ENCODE measurements at places on chromosomes 13 and 19.

GRCh38 chr19:49635530-49636232 is 4.3 kb downstream of the RRAS start:
- DNase-seq, result no peak

GRCh38 chr19:46209051-46209450 is 20.5 kb upstream of the IGFL1 start:
- no peak for DNase-seq

GRCh38 chr19:42378225-42379215 is 11.6 kb downstream of the CNFN start:
- DNase-seq, result no peak

GRCh38 chr19:47450478-47450877 is 21.2 kb downstream of the SLC8A2 start:
- no peak for DNase-seq

GRCh38 chr13:65865206-65865605 is 1364.9 kb downstream of the PCDH9 start:
- DNase-seq, result no peak

DNA sequence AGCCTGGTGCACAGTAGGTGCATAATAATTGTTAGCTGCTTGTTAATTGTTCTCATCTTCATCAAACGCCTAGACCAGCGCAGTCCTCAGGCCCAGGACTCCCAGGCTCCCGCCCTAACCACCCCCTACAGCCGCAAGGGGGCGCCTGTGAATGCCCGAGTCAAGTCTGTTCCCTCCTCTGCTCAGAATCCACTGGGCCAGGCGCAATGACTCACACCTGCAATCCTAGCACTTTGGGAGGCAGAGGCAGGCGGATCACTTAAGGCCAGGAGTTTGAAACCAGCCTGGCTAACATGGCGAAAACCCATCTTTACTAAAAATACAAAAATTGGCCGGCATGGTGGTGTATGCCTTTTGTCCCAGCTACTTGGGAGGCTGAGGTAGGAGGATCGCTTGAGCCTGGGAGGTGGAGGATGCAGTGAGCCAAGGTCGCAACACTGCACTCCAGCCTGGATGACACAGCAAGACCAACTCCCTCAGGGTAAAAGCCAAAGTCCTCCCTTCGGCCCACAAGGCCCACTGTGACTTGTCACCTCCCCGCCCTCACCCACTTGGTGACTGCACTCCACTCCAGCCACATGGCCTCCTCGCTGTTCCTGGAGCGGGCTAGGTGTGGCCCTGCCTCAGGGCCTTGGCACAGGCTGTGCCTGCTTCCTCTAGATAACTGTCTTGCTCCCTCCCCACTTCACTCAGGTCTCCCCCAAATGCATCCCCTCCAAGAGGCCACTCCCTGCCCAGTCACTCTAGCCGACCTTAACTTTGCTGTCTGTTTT is 9.1 kb downstream of the ZNF653 start:
- DNase-seq, result peak; percentile 78

GRCh38 chr13:99258210-99258860 is at the start of gene GPR18:
Gene GPR18 (minus strand): TSS chr13:99258379. CDS start chr13:99255872, 2,507 bp downstream.
- DNase-seq, result peak; percentile 7

DNA sequence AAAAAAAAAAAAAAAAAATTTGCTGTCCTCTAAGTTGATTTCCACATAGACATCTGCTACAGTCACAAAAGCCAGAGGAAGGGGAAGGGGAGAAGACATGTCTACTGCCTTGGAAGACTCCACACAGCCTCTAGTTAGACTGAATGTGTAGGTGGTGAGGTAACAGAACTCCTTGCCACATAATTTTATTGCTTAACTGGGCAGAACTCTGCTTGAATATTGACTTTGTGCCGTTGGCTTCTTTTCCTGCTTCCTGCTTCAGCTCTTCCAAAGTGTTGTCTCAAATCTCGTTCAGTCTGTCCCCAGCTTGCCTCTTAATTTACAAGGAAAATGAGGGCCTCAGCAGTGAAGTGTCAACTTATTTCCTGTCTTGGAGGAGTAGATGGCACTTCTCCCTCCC is 37.1 kb downstream of the ESD start:
- DNase-seq, result no peak

DNA sequence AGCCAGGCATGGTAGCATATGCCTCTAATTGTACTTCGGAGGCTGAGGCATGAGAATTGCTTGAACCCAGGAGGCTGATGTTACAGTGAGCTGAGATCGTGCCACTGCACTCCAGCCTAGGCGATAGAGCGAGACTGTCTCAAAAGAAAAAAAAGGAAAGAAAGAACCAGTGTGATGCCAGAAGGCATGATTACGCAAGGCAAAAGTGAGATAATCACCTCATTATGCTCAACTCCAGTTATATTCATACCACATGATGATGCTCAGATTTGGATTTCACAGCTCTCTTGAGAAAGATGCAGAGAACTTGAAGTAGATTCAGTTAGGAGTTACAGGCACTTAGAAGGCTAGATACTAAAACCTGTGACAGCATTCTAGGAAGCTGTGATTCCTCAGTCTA is 21.8 kb downstream of the RCBTB1 start:
- DNase-seq, result no peak

- no peak for DNase-seq
Observed at GRCh38 chr13:111968336-111969010, 98.5 kb upstream of the SOX1 start.

DNA sequence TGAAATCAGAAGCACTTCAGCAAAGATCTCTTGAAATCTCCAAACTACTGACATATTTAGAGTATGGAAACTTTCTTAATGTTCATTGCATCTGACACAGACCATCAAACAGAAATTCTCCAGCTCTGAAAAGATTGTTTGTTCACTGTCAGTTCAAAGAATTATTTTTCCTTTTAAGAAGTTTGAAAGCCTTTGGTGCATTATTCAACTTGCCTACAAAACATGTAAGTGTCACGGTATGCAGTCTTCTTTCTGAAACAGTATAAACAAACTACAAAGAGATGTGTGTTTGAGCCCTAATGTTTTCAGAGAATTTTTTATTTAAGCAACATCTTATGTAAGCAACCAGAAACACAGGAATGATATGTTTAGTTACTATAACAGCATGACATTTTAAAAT is 125.4 kb downstream of the FGF14 start:
- no peak for DNase-seq

- no peak for DNase-seq
Observed at GRCh38 chr13:26861941-26862340, 101.4 kb upstream of the GPR12 start.

DNA sequence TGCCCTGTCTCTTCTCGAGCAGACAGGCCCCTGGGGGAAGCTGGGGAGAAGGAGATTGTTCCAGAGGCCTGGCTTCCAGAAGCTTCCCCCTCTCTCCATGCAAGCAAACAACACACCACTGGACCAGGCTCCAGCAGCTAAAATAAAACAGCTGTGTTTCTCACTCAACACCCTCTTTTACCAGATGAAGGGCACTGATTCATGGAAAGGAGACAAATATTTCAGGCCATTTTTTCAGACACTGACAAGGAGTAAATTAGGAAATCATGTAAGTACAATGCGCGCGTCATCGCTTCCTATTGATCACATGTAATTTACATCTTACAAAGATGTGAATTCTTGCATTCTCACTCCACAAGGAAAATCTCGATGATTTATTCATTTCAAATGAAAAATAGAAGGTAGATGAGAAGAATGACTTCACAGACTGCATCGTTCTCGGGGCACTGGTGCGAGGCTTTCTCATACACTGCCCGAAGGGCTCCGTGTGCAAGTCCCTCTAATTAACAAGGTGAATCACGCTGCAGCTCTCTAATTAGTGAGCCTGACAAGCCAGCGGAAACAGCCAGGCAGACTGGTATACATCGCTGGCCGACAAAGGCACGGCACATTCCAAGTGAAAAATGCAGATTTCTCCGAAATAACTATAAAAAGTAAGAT is 153.6 kb downstream of the KCTD15 start:
- no peak for DNase-seq

- no peak for DNase-seq
Observed at GRCh38 chr13:20945952-20946383, 43.4 kb upstream of the XPO4 start.

- peak; percentile 76 for DNase-seq
Observed at GRCh38 chr19:1401138-1401888, at the start of gene GAMT. Gene GAMT (minus strand): TSS chr19:1401542. CDS start chr19:1401476, 66 bp downstream.

DNA sequence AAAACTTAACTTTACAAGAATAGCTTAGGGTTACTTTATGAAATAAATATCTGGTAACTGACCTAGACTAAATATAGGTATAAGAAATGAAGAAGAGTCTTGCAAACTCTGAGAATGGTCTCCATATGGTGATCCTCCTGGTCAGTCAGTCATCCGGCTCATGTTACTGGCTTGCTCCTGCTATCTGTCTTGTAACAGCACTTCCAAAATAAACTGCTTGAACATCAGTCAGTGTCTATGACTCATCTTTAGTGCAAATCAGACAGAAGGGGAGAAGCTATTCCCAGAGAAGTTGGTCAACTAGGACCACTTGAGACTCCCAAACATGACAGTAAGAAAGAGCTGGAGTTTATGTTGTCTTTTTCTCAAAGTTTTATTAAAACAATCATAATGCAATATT is 1550.9 kb downstream of the PCDH9 start:
- no peak for DNase-seq

DNA sequence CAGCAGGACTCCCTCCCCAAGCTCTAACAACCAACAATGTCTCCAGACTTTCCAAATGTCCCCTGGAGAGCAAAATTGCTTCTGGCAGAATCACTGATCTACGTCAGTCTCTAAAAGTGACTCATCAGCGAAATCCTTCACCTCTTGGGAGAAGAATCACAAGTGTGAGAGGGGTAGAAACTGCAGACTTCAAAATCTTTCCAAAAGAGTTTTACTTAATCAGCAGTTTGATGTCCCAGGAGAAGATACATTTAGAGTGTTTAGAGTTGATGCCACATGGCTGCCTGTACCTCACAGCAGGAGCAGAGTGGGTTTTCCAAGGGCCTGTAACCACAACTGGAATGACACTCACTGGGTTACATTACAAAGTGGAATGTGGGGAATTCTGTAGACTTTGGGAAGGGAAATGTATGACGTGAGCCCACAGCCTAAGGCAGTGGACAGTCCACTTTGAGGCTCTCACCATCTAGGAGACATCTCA is 6.2 kb upstream of the CEACAM5 start:
- peak; percentile 66 for DNase-seq

- DNase-seq, result no peak
Observed at GRCh38 chr13:27806744-27807387, 14.6 kb downstream of the GSX1 start.

DNA sequence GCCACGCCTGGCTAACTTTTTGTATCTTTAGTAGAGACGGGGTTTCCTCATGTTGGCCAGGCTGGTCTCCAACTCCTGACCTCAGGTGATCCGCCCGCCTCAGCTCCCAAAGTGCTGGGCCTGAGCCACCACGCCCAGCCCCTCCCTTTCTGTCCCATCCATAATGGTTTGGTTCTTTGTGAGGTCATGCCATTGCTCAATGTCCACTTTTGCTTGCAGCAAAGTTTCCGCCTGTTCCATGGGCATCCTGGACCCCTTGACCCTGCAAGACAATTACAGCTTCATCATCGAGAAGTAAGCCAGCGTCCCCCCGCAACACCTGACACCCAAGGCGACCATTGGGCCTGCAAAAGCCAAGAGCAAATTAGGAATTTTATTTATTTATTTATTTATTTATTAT is 16.6 kb downstream of the PRR22 start:
- no peak for DNase-seq

GRCh38 chr19:16198370-16198651 is 600 bp downstream of the AP1M1 start:
- peak; percentile 6 for DNase-seq

DNA sequence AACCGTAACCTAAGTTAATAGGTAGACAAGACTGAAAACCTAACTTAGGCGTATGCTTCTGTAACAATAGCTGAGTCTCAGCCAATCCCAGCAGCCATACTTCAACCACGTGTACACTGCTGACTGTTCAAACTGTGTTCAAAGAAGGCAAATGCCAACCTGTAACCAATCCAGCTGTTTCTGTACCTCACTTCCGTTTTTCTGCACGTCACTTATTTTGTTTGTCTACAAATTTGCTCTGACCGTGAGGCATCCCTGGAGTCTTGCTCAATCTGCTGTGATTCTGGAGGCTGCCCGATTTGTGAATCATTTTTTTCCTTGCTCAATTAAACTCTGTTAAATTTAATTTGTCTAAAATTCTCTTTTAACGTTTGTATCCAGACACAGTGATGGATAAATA is 59.2 kb downstream of the EDNRB start:
- DNase-seq, result no peak

GRCh38 chr13:42478531-42479156 is 95.3 kb upstream of the TNFSF11 start:
- DNase-seq, result no peak

GRCh38 chr13:63190742-63191141 is 1775.1 kb upstream of the PCDH20 start:
- DNase-seq, result no peak

DNA sequence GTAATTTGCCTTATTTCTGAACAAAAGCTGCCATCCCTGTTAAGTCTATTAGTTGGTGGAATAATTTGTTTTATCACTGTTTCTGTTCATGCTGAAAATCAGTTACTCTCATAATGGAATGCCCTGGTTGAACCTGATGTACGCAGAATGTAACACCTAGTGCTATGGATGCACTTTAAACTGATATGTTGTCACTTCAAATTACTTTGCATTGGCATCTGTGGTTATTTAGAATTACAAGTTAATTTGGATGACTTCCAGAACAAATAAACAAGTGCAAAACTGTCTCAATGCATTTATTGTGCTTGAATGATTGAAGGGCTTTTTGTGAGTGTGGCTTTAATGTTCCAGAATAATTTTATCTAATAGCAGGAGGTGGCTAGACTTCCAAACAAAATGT is 368.2 kb upstream of the SLITRK5 start:
- DNase-seq, result no peak

DNA sequence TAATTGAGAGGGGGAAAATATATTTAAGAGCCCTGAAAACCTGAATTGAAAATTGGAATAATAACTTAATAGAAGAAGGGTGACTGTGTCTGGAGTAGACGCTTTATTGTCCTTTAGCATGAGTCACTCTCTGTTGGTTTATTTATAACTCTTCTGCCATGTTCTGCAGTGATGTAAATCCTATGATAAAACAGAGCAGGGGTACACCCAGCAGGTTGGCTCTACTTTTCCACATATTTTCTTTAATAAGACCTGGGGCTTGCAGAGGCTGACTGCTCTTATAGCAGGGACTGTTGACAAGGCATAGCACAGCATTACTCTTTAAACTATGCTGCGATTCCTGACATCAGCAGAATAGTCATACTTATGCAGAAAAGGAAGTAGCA is 389.9 kb upstream of the PCDH9 start:
- DNase-seq, result no peak

GRCh38 chr19:39401070-39401548 is 5.5 kb upstream of the ZFP36 start:
- DNase-seq, result no peak
